ENCODE measurements at places on chromosomes 3 and 15. TPM values are rescaled to one million over a fixed set of nuclear protein-coding genes. Genes with fewer than 3 reads are reported as not detected.

The C15orf62 gene
- total RNA-seq = 2.7 TPM

The PLSCR5 gene
- total RNA-seq = not detected

The OR5K4 gene
- not detected for total RNA-seq

The DAZL gene
- total RNA-seq = 0.13 TPM

The GRAMD1C gene
- 0.32 TPM for total RNA-seq

All from activated T-helper 17 cell treated with anti-CD3 and anti-CD28 coated beads, Interleukin-2, amount 50 U/mL, for 72 hours (primary cell).